Activated T-helper 9 cell treated with anti-CD3 and anti-CD28 coated beads, Interleukin-2, amount 50 U/mL, for 16 hours (primary cell): ENCODE measurements at places on chromosomes 6 and 20.

DNA sequence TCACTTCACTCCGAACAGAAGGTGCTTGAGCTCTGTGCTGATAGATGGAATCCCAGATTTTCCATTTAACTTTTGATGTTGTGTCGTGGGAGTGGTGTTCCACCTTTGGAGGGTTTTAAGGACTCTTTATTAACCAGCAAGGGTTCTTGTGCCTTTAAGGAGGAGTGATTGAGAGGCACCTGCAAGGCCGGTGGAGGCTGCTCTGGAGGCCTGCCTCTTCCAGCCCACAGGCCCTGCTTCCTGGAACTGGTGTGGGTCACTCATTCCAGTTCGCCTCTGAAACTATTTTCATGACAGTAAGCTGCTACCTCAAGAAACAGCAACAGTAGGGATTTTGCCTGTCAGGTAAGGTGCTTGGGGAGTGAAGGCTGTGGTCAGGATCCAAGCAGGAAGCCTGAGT lies 58.8 kb upstream of the APCDD1L start:
- no peak for DNase-seq

- no peak for DNase-seq
Measured at GRCh38 chr20:396619-397431, 11.3 kb upstream of the RBCK1 start.

GRCh38 chr6:23414922-23415321 lies 711.1 kb upstream of the NRSN1 start:
- DNase-seq = no peak

DNA sequence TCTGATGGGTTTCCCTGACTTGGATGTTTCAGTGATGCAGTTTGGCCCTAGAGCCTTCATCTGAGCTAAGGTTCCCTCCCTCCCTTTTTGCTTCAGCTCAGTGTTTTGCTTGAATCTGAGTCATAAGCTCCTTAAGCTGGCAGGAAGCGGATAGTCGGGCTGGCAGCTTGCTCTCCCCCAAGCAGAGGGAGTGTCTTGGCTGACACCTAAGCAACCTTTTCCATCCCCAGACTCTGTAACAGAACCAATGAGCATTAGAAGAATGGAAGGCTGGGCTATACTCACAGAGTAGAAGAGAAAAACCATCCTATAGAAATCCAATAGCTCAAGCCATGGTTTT lies 98.3 kb downstream of the HAO1 start:
- DNase-seq = no peak

DNA sequence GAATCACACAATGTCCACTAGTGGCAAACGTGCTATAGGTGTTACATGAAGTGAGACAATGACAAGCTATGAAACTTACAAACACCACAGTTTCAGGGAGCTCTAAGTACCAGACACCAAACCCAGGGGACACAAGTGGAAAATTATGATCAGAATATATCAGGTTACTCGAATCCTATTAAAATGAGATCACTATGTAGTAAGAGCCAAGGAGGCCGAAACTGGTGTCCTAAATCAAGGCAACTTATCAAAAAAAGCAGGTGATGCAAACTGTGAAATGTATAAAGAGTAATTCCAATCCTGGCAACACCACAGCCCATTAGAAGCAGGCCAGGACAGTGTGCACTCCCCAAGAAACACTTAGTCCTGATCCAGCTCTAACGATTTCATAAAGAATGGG lies 100.3 kb downstream of the ARHGAP18 start:
- DNase-seq = no peak
